Osteoblast (primary cell): ENCODE measurements at places on chromosomes 16 and 17. TPM values are rescaled to one million over a fixed set of nuclear protein-coding genes. Genes with fewer than 3 reads are reported as not detected.

The RTN4RL1 gene
- total RNA-seq, result 1.1 and 1.5 TPM in 2 replicates

The SLC13A2 gene
- not detected in 2 replicates for total RNA-seq

The SMIM22 gene
- not detected in 2 replicates for total RNA-seq

The LSM12 gene
- 59.0 and 65.4 TPM in 2 replicates for total RNA-seq

The PRDM7 gene
- not detected in 2 replicates for total RNA-seq

The B4GALNT2 gene
- under 0.01 TPM in 1 of 2 replicates, not detected in the other for total RNA-seq

The PARD6A gene
- 2.4 and 2.9 TPM in 2 replicates for total RNA-seq

The ATP2C2 gene
- not detected in 2 replicates for total RNA-seq

The RHOT1 gene
- 46.0 and 47.0 TPM in 2 replicates for total RNA-seq

- no peak for DNase-seq
- no peaks in the 10 kb centered on the region for H3K27me3 ChIP-seq
- no peak overlapping the region for H3K27ac ChIP-seq
- H3K36me3 ChIP-seq, result no peaks in the 10 kb centered on the region
- H3K4me1 ChIP-seq, result no peaks in the 10 kb centered on the region
- H3K4me3 ChIP-seq, result no peak overlapping the region
Measured at GRCh38 chr16:51577621-51578303, 426.7 kb upstream of the SALL1 start.

DNA sequence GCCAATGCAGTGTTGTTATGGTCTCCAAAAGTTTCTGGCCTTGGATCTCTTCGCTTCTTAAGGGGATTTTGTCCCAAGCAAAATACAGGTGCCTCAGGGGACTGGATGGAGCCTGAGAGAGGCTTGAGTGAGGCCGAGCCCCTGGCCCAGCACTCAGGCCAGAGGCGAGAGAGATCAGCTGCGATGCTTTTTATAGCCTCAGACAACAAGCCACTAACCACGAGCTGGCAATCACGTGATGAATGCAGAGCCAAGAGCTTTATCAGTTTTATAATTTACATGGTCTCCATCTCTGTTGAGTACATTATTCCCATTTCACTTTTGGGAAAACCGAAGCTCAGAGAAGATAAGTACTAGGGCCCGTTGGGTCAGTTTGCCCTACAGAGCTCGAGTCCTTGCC is 360.0 kb upstream of the CDH5 start:
- H3K4me1 ChIP-seq, result peaks cover 14% of the 10 kb centered on the region
- no peaks in the 10 kb centered on the region for H3K36me3 ChIP-seq
- no peaks in the 10 kb centered on the region for H3K27me3 ChIP-seq
- H3K27ac ChIP-seq, result no peak overlapping the region
- DNase-seq, result no peak
- H3K4me3 ChIP-seq, result no peak overlapping the region

DNA sequence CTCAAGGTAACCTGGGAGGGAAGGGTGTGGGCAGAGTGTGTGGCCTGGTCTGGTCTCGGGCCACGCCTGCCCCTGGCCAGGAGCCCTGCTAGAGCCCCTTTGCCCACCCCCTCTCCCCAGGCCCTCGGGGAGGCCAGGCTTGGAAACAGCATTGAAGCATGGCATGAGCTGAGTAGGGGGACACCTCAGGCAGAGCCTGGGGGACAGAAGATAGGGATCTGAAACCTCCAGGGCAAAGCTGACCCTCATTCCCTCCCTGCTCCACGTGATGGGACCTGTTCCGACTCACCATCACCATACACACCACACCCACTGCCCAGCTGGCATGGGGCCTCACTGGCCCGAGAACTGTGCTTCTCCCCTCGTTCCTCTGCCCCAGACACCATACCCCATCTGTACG is 2.5 kb downstream of the RFNG start:
- no peaks in the 10 kb centered on the region for H3K27me3 ChIP-seq
- no peak overlapping the region for H3K4me3 ChIP-seq
- no peak overlapping the region for H3K27ac ChIP-seq
- peaks cover 35% of the 10 kb centered on the region for H3K36me3 ChIP-seq
- peak; percentile 86 for DNase-seq

- H3K27me3 ChIP-seq, result no peaks in the 10 kb centered on the region
- H3K4me1 ChIP-seq, result no peaks in the 10 kb centered on the region
- no peak overlapping the region for H3K27ac ChIP-seq
- no peak for DNase-seq
- H3K36me3 ChIP-seq, result no peaks in the 10 kb centered on the region
- H3K4me3 ChIP-seq, result no peak overlapping the region
Measured at GRCh38 chr16:76232704-76233103, 44.5 kb upstream of the CNTNAP4 start.

GRCh38 chr16:49920397-49920796 is 64.5 kb upstream of the ZNF423 start:
- no peak overlapping the region for H3K27ac ChIP-seq
- H3K4me3 ChIP-seq, result no peak overlapping the region
- H3K4me1 ChIP-seq, result no peaks in the 10 kb centered on the region
- H3K36me3 ChIP-seq, result no peaks in the 10 kb centered on the region
- H3K27me3 ChIP-seq, result no peaks in the 10 kb centered on the region

DNA sequence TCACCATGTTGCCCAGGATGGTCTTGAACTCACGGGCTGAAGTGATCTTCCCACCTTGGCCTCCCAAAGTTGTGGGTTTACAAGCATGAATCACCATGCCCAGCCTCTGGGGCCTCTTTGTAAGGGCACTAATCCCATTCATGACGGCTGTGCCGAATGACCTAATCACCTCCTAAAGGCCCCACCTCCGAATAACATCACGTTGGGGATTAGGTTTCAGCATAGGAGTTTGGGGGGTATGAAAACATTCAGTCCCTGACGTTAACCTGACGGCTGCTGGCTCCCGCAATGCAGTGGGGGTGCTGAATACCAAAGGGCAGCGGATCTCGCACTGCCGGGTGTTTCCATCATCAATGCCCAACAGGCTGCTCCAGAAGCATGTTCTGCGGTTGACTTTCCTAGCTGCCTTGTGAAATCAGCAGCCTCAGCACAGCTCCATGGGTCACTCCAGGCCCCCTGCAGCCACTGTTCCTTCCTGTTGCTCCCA is 120.8 kb upstream of the SEC14L1 start:
- H3K36me3 ChIP-seq, result no peaks in the 10 kb centered on the region
- peaks cover 3% of the 10 kb centered on the region for H3K27me3 ChIP-seq
- DNase-seq, result no peak
- H3K27ac ChIP-seq, result no peak overlapping the region
- no peak overlapping the region for H3K4me3 ChIP-seq

GRCh38 chr17:45345554-45346215 is 28.9 kb upstream of the MAP3K14 start:
- H3K36me3 ChIP-seq, result no peaks in the 10 kb centered on the region
- no peaks in the 10 kb centered on the region for H3K27me3 ChIP-seq
- peak overlapping the region; percentile 52 for H3K27ac ChIP-seq

DNA sequence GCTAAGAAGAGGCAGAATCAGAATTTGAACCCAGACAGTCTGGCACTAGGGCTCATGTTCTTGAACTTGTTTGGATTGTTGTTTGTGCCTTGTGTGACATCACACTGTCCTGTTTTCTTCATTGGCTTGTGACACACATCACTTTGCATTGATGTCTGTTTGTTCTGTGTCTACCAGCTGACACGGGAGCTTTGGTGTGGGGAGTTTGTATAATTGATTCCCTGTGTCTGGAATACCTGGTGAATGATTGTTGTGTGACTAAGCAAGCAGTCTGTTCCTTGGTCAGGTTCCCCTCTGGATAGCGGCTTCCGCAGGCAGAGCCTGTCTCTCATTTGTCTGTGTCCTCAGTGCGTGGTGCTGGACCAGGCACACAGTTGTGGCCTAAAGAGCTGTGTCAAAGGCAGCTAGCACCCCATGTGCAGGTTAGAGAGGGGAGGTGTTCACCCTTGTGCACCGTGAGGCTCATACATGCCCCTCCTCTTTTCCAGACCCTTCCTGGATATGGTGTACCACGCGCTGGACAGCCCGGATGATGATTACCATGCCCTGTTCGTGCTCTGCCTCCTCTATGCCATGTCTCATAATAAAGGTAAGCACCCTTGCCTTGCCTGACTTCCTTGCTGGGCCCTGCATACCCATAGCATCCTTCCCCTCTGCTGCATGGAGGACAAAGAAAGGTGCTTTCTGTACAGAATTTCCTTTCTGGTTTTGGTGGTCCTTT is 80.1 kb downstream of the CLEC16A start:
- H3K4me1 ChIP-seq, result no peaks in the 10 kb centered on the region
- no peak overlapping the region for H3K27ac ChIP-seq
- no peaks in the 10 kb centered on the region for H3K27me3 ChIP-seq
- H3K36me3 ChIP-seq, result peaks cover 35% of the 10 kb centered on the region

- DNase-seq, result no peak
- H3K36me3 ChIP-seq, result peaks cover 7% of the 10 kb centered on the region
- no peaks in the 10 kb centered on the region for H3K27me3 ChIP-seq
Measured at GRCh38 chr16:89375021-89375420, 115.3 kb downstream of the ANKRD11 start.

DNA sequence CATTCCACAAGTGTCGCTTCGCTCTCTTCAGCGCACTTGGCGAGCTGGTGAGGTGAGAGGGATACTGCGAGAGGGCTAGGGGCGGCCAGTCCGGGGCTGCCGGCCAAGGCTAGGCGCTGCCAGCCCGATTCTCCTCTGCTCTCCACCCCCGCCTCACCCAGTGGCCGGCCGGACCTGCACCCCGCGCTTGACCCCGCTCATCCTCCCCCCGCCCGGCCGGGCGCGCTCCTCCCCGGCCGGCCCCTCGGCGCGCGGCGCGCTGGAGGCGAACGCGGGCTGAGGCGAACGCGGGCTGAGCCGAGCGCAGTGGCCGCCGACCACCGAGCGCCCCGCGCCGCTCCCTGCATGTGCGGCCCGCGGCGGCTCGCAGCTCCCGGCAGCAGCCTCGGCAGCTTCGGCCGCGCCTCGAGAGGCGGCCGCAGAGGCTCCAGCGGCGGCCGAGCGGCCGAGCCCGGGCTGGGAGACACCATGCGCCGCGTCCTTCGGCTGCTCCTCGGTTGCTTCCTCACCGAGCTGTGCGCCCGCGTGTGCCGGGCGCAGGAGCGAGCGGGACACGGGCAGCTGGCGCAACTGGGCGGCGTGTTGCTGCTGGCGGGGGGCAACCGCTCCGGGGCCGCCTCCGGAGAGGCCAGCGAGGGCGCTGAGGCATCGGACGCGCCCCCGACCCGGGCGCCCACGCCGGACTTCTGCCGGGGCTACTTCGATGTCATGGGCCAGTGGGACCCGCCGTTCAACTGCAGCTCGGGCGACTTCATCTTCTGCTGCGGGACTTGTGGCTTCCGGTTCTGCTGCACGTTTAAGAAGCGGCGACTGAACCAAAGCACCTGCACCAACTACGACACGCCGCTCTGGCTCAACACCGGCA is at the start of gene SHISA9:
TSS of gene SHISA9 (plus strand) at position 2 of the 865 bp plus-strand sequence.
- H3K27ac ChIP-seq, result no peak within 1 kb of the TSS
- no peaks in the 10 kb centered on the region for H3K36me3 ChIP-seq
- no peak within 1 kb of the TSS for H3K4me3 ChIP-seq
- no peaks in the 10 kb centered on the region for H3K4me1 ChIP-seq
- peaks cover 48% of the 10 kb centered on the region for H3K27me3 ChIP-seq

DNA sequence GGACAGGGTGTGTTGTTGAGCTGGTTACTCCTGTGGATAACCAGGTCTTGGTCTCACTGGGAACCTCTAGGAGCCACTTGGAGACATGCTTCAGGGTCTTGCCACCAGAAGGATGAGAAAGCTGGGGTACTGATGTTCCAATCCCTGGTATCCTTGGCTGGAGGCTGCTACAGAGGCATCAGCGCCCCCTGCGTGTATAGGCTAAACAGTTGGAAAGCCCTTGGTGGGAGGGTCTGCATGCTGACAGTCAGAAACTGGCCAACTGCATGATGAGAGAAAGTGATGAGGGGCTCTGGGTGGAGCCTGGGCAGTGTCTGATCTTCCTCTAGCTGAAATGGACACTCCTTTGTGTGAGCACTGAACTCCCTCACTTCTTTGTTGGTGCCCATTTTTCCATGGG is 536.9 kb downstream of the XYLT1 start:
- DNase-seq, result no peak
- H3K4me1 ChIP-seq, result no peaks in the 10 kb centered on the region
- H3K27me3 ChIP-seq, result no peaks in the 10 kb centered on the region
